ENCODE measurements at places on chromosomes 7 and 10.

DNA sequence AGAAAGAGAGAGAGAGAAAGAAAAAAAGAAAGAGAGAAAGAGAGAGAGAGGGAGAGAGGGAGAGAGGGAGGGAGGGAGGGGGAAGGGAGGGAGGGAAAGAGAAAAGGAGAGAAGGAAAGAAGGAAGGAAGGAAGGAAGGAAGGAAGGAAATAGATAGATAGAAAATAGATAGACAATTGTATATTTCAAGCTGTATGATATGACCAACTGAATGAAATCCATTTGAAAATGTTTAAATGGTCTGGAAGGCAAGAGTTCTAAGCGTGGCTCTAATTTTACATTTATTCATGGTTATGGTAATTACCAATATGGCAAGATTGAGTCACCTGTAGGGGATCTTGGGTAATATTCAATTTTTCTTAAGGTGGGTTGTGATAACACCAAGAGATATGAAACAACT is 24.4 kb upstream of the CTAGE4 start:
- no peak for DNase-seq

DNA sequence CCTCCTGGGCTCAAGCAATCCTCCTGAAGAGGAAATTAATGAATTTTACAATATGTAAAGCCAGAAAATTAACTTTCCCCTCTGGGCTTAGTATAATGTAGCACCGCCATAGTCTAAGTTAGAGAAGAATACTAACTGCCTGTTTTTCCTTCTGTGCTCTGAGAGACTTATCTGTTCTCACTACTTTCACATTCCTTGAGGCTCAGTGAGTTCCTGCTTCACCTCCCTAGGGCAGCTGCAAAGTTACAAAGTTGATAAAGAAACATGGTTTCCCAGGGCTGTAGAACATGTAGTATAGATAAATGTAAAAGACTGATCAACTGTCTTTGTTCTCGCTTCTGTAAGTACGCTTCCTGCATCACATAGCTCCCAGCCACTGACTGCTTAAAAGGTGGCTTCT is 16.0 kb upstream of the OLAH start:
- DNase-seq: no peak

GRCh38 chr10:58648131-58648530 is 135.5 kb downstream of the BICC1 start:
- DNase-seq: no peak

DNA sequence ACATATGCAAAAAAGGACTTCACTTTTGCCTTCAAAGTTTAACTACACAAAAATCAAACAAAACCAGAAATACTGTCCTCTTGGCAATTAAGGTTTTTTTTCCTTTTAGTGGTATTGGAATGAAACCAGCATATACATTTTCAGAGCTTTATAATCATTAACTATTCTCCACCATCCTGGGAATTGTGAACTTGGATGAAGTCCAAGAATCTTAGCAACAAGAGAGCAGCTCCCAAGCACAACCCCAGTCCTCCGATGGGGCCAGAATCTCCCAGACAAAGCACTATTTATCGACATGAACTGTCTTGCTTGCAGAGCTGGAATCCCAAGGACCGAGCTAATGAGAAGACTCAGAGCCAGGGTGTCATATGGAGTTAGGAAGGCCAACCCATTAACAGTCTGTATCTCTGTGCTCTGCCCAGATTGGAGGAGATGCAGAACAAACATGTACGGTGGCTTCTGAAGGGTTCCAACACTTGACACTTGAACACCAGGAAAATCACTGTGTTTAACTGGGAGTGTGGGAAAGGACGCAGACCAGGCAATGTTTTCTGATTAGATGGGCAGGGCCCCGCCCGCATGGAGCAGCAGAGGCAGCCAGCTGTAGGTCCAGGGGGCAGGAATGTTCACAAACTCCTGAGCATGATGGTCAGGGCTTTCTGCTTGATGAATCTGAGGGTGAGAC is 35.5 kb downstream of the PPP1R3C start:
- no peak for DNase-seq

GRCh38 chr10:22685926-22686325 is 28.5 kb downstream of the PIP4K2A start:
- DNase-seq: no peak

DNA sequence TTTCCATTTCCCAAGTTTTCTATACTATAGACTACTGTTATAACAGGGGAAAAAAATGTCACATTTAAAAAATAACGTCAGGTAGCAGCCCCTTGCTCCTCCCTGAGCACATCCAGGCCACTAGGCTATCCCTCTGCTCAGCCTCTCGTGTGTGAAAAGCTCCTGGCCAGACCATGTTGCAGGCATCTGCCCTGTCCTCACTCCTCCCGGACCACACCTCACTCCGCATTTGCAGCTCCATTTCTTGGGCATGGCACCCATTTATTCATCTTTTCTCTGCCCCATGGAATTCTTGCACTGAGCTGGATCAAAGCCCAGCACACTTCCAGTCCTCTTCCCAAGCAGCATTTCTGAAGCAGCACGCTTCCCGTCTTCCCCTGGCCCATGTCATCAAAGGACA is 1.4 kb upstream of the GDF2 start:
- DNase-seq: no peak

- DNase-seq: peak; percentile 66
Measured at GRCh38 chr7:36037121-36037662, 115.9 kb upstream of the EEPD1 start.

DNA sequence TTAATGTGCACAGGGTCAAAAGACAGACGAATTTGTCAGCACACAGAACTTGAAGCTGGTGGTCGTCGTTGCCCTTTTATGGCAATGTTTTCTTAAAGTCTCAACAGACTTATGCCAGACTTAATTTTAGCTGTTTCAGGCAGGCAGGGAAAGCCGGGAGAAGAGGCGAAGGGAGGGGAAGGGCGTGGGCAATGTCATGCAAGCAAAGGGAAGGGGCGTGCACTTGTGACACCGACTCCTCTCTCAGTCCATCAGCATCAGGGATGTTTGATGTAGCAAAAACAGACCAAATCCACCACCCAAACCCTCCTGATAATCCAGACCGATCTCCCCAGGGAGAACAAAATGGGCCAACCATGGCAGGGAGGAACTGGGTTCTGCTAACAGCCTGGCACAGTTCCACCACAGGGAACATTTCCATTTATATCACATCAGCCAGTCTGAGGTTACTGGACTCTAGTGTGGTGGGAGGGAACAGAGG is 118.1 kb upstream of the RHEB start:
- no peak for DNase-seq

- peak; percentile 31 for DNase-seq
Measured at GRCh38 chr10:124323806-124324205, 94.9 kb downstream of the OAT start.

DNA sequence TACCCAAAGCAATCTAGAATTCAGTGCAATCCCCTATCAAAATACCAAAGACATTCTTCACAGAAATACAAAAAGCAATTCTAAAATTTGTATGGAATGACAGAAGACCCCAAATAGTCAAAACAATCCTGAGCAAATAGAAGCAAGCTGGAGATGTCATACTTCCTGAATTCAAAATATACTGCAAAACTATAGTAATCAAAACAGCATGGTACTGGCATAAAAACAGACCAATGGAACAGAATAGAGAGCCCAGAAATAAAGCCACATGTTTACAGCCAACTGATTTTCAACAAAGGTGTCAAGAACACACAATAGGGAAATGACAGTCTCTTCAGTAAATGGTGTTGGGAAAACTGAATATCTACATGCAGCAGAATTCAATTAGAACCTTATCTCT is 124.1 kb upstream of the AGK start:
- DNase-seq: no peak

GRCh38 chr7:136549756-136550155 is 318.7 kb upstream of the CHRM2 start:
- no peak for DNase-seq

DNA sequence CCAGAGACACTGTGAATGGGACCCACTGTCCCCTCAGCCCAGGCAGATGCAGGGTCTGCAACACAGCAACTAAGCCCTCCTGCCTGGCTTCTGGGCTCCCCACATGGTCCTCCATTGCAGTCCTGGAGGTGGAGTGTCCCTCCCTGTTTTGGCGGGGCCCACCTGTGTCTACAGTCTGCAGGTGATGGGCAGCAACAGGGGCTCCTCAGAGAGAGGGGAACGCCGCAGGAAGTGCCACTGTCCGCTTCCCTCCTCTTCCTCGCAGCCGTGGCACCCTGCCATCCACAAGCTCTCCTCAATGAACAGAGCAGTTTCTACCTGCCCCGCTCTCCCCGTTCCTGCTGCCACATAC is 9.3 kb downstream of the CAMK2G start:
- no peak for DNase-seq

GRCh38 chr10:26903431-26904217 is 42.9 kb upstream of the ABI1 start:
- DNase-seq: no peak

- DNase-seq: no peak
Measured at GRCh38 chr10:32153931-32154330, 97.7 kb upstream of the KIF5B start.

- peak; percentile 41 for DNase-seq
Measured at GRCh38 chr10:132624847-132625471, 87.4 kb downstream of the INPP5A start.

DNA sequence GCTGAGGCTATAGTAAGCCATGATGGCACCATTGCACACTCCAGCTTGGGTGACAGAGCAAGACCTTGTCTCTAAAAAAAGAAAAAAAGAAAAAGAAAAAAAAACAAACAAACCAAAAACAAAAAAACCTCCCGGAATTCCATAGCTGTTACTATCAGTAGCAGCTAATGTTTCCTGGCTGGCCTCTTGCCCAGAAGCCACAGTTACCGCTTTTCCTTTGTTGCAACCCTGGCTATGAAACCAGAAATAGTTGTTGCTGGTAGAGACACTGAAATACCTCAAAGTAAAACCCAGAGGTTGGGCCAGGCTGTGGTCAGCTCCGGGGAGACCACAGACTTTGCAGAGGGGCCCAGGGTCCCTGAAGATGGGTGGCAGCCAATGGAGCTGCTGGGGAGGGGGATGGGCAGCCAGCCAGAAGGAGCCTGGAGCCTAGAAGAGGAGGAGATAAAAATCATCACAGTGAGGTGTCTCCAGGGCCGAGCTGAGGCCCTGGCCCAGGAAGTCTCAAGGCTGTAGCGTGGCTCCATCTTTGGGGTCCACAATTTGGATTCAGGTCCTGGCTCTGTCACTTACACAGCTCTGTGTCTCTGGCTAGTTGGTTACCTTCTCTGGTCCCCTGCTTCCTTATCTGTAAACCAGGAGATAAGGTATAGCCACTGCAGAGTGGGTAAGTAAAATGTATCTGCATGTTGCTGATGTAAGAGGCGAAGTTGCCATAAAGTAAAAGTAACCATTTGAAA is 3.4 kb upstream of the CHST12 start:
- peak; percentile 69 for DNase-seq

- DNase-seq: no peak
Measured at GRCh38 chr7:70263471-70264255, 665.4 kb downstream of the AUTS2 start.

- DNase-seq: peak; percentile 67
Measured at GRCh38 chr10:29895456-29895855, 163.9 kb downstream of the JCAD start.

DNA sequence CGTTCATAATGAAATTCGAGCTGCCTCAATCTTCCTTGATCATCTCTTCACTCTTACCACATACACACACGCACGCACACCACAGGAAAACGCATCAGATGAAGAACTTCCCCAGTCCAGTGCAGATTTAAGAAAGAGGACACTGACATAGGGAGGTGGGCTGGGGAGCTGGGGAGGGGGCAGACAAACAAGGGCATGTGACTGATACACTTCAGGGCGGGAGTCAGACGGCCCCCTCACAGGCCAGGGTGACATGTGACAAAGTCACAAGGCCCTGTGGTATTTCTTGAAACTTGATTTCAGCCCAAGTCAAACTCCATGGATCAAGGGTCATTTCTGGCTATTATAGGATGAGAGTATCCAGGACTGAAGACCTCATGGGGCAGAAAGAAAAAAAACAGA is 82.6 kb downstream of the KCNMA1 start:
- no peak for DNase-seq

GRCh38 chr7:150668472-150668911 is 17.0 kb upstream of the GIMAP2 start:
- DNase-seq: no peak

- DNase-seq: no peak
Measured at GRCh38 chr7:32594965-32595490, 99.7 kb downstream of the AVL9 start.

GRCh38 chr10:28054228-28054860 is 55.5 kb upstream of the ODAD2 start:
- DNase-seq: no peak

- DNase-seq: no peak
Measured at GRCh38 chr7:32223721-32224120, 153.5 kb upstream of the PDE1C start.

- DNase-seq: no peak
Measured at GRCh38 chr10:12797471-12798262, 203.8 kb downstream of the CCDC3 start.

DNA sequence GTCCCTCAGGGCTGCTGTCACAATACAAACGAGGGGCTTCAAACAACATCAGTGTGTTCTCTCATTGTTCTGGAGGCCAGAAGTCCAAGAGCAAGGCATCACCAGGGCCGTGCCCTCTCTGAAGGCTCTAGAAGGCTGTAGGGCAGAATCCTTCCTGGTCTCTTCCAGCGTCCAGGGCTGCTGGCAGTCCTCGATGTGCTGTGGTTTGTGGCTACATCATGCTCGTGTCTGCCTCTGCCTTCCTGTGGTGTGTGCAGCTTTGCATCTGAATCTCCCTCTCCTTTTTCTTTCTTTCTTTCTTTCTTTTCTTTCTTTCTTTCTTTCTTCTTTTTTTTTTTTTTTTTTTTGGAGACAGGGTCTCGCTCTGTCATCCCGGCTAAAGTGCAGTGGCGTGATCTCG is 103.5 kb downstream of the INSYN2A start:
- no peak for DNase-seq

GRCh38 chr10:101219139-101219945 is 9.9 kb downstream of the LBX1 start:
- DNase-seq: no peak

GRCh38 chr7:70540641-70541040 is 591.3 kb upstream of the GALNT17 start:
- no peak for DNase-seq

DNA sequence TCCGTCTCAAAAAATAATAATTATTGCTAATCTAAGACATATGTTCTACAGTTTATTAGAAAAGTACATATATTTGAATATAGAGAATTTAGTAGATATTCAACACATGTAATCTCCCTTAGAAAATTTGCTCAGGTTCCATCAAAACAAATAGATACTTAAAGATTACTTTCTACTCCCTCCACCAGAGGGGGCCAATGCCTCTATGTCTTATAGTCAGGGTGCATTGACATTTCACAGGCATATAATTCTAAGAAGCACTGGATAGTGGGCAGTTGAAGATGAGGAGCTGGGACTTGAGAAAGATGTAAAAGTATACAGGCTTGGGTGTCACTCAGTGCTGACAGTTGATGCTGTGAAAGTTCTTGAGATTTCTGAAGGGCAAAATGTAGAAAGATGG is 301.6 kb upstream of the HPS1 start:
- DNase-seq: no peak

- no peak for DNase-seq
Measured at GRCh38 chr10:112546474-112546873, 99.5 kb downstream of the VTI1A start.

Data from right forelimb (tissue), 1 donor.